Activated CD4-positive, CD25-positive, alpha-beta regulatory T cell treated with anti-CD3 and anti-CD28 coated beads, Interleukin-2, amount 50 U/mL, for 16 hours (primary cell): ENCODE measurements at places on chromosomes 2 and 18.

DNA sequence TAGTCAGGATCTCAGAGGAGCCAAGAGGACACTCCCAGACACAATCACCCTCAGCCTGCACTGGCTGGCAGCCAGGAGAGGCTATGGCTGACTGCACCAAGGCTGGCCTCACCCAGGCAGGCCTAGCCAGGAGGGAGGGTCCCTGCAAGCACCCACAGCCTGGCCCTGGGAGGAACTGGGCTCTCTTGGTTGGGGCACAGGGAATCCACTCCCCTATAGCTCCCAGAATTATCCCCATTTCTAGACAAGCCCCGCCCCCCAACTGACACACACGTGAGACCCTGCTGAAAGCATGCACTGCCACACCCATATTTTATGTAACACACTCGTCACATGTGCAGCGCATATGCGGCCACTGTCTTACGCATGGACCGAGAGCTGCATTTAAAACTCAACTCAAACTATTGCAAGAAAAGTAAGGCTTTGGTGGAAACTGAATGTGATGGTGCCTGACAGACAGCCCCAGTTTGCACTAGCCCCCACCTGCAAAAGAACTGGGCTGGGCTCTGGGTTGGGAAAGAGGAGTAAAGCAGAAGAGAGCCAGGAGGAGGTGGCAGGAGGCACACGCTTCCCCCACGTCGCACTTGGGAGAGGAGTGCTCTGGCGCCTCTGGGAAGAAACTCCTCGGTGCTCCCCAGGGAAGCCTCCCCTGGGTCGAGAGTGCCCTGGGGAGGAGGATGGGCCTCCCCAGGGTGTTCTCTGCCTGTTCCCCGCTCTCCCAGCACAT lies 28.9 kb upstream of the ARHGEF4 start:
- DNase-seq = no peak

DNA sequence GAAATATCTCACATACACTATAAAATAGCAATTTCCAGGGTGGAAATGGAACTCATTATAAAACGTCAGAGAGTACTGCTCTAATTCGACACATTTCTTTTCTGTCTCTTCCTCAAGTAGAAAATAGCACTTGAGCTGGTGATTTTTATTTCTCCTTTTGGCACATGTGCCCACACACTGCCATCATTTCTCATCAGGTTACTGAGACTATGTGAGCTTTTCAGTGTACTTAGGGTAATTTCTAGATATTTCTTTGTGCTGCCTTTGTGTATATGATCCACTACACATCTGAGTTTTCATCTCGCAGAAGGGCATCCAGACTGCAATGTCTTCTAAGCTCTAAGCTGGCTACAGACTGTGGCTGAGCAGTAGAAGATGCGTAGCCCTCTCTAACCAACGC lies 62.1 kb upstream of the PGAP1 start:
- no peak for DNase-seq

DNA sequence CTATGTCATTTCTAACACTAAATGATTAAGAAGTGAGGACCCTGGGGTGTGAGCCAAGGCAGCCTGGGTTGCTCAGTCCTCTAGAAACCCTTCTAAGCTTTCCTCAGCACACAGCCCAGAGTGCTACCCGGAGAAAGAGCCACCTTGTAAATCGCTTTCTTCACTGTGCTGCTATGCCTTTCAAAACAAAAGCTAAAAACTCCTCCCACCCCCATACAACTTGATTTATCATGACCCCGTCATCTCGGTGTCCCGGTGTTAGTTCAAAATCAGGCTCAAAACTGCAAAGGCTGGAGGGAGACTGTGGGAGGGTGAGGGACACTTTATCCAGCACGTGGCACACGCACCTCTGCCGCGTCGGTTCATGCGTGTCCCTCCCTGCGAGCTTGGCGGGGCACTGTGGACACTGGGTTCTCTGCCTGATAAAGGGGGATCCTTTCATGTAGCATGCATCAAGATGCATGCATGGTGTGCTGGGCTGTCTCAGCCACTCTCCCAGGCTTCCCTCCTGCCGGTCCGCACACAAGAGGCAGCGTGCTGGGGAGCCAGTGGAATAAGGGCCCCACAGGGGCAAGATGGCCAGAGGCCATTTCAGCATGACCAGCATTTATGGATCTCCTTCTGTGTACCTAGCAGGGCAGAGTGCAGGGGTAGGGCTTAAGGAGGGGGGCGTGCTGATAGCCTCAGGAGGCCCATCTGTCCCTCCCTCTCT lies 170.4 kb downstream of the SMAD7 start:
- no peak for DNase-seq

GRCh38 chr18:25992566-25992965 lies 97.8 kb downstream of the SS18 start:
- no peak for DNase-seq

DNA sequence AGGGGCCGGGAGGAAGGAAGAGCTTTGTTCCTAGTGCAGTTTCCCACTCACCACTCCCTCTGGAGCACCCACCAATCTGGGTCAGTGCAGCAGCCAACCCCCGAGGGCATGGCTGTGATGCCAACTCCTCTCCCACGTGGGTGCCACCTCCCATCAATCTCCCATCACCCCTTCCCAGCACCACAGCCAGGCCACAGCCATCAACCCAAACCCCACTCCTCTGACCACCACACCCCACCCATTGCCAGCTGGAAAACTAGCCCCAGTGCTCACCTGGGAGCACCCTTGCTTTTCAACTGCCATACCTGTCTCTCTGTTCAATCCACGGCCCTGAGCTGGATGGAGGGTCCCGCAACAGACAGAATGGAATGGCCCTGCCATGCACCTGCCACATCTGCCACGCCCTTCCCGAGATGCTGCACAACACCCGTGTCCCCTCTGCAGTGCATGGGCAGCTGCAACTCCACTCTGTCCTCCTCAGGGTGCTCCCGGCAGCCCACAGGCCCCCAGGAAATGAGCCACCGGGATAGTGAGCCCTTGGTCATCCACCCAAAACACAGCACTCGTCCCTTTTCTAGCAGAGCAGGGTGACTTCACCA lies 112.4 kb upstream of the ID2 start:
- DNase-seq = no peak

- DNase-seq = no peak
Measured at GRCh38 chr2:166517533-166518061, 23.5 kb upstream of the SCN7A start.

DNA sequence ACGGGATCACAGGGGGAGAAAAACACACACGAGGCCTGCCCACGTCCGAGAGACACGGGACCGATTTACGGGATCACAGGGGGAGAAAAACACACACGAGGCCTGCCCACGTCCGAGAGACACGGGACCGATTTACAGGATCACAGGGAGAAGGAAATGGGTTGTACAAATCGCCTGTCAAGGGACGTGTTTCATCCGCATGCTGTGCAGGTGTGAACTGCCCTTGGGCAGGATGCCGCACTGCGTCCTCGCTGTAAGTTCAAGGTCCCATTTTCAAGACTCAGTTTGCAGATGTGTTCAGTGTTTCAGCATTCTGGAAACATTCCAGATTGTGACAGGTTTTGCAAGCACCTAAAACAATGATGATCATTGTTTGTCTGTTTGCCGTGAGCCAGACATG lies 2.3 kb upstream of the KCNG2 start:
- DNase-seq = no peak
